ENCODE measurements at places on chromosomes 1 and 21. TPM values are rescaled to one million over a fixed set of nuclear protein-coding genes. Genes with fewer than 3 reads are reported as not detected.

TRABD2B gene
- 0.14 TPM for total RNA-seq

HES2 gene
- total RNA-seq, result not detected

PRR9 gene
- total RNA-seq, result not detected

VWA5B1 gene
- total RNA-seq, result not detected

NPHS2 gene
- total RNA-seq, result not detected

OR2T2 gene
- not detected for total RNA-seq

KRTAP21-2 gene
- total RNA-seq, result not detected

RHEX gene
- total RNA-seq, result not detected

ACOT11 gene
- total RNA-seq, result 2.4 TPM

All from smooth muscle cell of the umbilical artery (primary cell).